ENCODE measurements at places on chromosomes 16 and 17.

GRCh38 chr17:8151641-8152111 lies 528 bp downstream of the PER1 start:
- DNase-seq = peak; percentile 93

GRCh38 chr16:29898804-29899515 lies 390 bp downstream of the SEZ6L2 start:
- DNase-seq = no peak

GRCh38 chr17:51132964-51133319 lies 12.3 kb upstream of the SPAG9 start:
- no peak for DNase-seq

GRCh38 chr17:72151565-72152386 lies 31.0 kb downstream of the SOX9 start:
- DNase-seq = no peak

DNA sequence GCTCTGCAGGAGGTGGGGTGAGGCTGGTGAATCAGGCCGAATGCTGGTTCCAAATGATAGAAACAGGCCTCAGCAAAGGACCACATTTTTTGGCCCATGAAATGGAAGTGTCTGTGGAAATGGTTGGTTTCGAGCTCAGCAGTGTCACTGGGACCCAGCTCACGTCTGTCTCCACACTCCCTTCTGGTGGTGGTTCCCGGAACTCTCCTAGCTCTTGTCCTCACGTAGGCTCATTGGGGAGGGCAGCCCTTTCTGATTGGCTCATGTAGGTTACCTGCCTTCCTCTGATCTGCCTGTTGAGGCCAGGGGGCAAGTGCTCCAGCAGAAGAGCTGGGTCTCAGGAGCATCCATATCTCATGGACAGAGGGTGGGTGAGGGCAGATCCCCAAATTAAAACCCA lies 4.0 kb downstream of the ALG1 start:
- DNase-seq = no peak

DNA sequence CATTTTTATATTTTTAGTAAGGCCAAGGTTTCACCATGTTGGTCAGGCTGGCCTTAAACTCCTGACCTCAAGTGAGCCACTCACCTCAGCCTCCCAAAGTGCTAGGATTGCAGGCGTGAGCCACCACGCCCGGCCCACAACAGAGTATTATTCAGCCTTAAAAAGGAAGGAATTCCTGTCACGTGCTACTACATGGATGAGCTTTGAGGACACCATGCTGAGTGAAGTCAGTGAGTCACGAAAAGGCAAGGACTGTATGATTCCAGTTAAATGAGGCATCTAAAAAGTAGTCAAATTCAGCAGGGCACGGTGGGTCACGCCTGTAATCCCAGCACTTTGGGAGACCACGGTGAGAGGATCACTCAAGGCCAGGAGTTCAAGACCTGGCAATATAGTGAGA lies 9.7 kb downstream of the CSF3 start:
- DNase-seq = no peak

DNA sequence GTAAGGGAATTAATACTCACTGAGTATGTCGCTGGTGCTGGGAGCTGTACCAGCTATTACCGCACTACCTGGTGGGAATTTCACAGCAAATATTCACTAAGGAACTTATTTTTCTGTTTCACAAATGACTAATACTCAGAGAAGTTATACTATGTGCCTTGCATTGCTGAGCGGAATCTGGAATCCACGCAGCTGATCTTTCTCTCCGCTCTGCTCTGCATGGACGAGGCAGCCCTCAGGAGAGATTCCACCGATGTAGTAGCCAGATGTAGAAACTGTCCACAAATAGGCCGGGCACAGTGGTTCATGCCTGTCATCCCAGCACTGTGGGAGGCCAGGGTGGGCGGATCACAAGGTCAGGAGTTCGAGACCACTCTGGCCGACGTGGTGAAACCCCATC lies 17.1 kb downstream of the NME3 start:
- DNase-seq = no peak

DNA sequence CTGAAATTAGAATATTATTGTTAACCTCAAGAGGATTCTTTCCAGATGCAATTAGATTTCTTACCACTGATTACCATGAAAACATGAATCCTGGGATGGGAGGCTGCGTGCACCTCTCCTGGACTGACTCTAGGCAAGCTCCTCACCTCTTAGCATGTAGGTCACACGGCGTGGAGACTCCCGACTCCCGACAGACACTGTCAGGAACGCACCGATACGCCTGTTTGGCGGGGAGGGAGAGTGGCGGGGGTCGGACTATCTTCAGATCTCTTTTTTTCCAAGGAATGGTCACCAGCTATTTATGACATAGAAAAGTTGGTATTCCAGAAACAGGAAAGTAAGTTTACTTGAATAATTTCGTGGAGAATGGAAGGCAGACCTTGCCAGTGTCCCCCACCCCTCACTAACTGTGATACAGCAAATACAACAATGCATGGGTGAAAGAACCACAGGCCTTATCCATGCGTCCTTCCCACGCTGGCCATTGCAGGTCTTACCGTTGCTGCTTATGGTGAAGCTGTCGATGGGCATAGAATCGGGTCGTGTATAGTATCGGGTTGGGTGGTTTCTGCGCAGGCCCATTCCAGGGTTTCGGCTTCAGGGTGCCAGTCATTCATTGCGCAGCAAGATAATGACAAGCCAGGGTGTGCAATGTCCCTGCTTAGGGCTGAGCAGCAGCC lies 62.6 kb upstream of the ENDOV start:
- DNase-seq = no peak

- no peak for DNase-seq
These were observed 7.1 kb downstream of the GRN start for GRCh38 chr17:44351961-44352827.

DNA sequence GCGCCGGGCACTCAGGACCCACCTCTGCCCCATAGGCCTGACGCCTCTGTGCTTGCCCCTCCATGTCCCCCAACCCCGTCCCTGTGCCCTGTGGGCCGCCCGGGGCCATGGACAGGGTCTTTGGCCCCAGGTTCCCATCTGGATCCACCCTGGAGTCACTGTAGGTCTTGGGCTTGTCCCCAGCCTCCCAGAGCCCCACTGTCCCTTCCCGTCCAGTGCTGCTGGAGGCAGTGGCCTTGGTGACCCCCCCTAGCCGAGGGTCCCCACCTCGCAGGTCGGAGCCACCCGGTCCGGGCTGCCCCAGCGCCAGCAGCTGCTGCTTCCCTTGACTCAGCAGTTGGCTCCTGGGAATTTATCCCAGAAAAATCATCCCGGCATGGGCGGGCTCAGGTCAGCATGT lies 49.3 kb downstream of the ZFPM1 start:
- DNase-seq = no peak

DNA sequence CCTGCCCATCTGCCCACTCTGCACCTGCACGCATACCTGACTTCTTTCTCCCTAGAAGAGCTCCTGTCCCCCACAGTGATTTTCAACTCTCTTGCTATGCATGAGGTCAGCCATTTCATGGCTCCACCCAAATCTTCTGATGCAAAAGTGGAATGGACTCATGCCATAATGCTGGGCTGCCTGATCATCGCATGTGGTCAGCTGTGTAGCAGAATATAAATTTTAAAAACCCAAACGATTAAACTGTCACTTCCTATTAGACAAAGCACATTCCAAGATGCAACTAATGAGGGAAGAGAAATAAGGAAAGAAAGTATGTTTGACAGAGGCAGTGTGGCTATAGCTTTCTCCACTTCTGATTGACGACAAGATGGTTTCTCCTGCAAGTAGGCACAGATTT lies 26.1 kb downstream of the GRIN2A start:
- DNase-seq = no peak

DNA sequence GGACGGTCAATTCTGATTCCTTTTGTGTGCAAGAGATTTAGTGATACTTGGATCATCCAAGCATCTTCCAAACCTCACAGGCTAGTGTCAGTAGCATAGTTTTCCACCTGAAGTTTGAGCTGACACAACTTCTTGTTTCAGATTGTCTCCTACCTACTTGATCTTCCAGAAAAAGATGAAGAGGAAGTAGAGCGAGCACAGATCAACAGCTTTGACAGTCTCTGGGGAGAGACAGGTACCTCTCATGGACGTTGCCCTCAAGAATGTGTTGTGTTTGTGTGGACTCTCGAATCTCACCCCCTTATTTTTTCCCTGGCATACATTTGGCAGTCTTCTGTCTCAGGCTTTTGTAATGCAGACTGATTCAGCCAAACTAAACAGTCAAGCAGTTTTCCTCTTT lies 47.4 kb downstream of the CYB561 start:
- no peak for DNase-seq

- no peak for DNase-seq
These were observed 4.6 kb downstream of the RAI1 start for GRCh38 chr17:17685775-17686291.

DNA sequence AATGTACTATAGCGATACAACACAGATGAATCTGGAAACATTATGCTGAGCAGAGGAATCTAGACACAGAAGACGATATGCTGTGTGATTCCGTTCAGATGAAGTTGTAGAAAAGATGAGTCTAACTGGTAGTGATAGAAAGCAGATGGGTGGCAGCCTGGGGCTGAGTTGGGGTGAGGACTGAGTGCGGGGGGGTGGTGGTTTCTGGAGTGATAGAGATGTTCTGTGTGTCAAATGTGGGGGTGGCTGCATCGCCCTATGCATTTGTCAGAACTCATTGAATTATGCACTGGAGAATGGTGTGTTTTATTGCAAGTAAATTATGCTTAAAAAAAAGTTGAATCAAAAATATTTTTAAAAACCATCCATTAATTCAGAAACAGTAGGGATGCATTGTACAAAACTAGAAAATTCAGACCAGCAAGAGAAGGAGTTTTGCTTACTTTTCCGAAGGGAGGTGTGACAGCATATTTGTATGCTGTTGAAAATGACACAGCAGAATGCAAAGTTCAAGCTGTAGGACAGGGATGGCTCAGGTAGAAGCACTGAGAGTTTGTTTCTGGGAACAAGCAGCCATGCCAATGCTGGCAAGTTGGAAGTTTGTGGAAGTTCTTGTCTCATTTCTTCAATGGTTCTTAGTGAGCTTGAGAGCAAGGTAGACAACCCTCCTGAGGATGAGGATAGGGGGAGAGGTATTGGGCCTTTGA lies 13.0 kb upstream of the DRG2 start:
- DNase-seq = no peak

DNA sequence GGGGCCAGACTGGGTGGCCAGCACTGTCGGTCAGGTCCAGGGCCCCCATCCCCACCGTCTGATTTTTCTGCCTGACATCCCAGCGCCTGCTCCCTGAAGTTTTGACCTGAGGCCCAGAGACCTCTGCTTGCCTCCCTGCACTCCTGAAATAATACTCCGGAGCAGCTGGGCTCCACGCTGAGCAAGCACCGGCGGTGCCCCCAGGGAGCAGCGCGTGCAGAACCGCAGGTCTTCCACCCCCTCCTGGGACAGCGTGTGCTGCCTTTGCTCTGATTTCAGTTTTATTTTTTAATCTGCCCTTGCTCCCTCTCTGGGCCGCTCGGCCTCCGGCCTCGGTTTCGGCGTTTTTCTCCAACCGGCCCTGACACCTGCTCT lies 132.4 kb upstream of the GSE1 start:
- DNase-seq = no peak

- no peak for DNase-seq
These were observed 12.6 kb downstream of the GRB7 start for GRCh38 chr17:39750131-39751015.

GRCh38 chr17:37180376-37180775 lies 195.4 kb upstream of the C17orf78 start:
- no peak for DNase-seq

- no peak for DNase-seq
These were observed 207.6 kb downstream of the CEP112 start for GRCh38 chr17:65984299-65984698.

- no peak for DNase-seq
These were observed 546.0 kb upstream of the PSMD7 start for GRCh38 chr16:73750639-73751038.

DNA sequence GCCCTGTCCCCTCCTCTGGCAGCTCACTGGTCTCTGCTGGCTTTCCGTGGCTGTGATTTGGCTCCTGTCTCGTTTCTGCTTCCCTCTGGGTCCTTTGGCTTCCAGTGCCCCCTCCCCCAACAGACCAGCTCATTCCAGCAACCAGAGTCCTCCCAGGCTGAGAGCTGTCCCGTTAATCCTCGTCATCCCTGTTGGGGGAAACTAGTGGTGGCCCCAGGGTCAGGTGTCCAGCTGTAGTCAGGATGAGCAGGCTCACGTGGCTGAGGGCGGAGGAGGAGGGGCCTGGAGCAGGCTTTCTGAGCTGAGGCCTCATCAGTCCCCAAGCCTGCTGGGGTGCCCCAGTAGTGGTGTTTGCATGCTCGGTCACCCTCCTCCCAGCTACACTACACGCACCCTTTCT lies 10.7 kb upstream of the CBX4 start:
- DNase-seq = no peak

DNA sequence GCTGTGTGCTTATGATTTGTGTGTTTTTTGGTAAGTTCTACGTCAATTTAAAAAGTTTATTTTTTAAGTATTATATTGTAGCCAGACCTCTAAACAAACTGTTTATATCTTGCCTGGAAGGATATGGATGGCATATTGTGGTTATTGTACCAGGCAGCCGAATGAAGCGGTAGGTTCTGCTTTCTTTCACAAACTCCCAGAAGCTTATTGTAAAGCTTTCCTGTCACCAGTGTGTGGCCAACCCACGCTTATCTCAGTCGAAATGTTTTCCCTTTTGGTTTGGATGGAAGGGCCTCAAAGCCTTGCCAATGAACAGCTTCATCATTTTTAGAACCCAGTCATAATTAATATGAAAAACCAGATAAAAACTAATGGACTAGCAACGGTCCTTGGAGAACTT lies 53.1 kb downstream of the CYB5B start:
- DNase-seq = no peak

GRCh38 chr16:55577887-55578286 lies 11.4 kb downstream of the CAPNS2 start:
- DNase-seq = no peak

- no peak for DNase-seq
These were observed 5.1 kb upstream of the LGALS9 start for GRCh38 chr17:27625856-27626255.

- DNase-seq = no peak
These were observed 154.0 kb upstream of the MAF start for GRCh38 chr16:79754501-79754900.

- DNase-seq = no peak
These were observed 3.0 kb upstream of the VAT1L start for GRCh38 chr16:77785373-77785764.

GRCh38 chr17:31386542-31387075 lies 4.9 kb upstream of the RAB11FIP4 start:
- DNase-seq = no peak

GRCh38 chr16:35751191-35751941 lies 2292.0 kb downstream of the TP53TG3F start:
- DNase-seq = no peak

DNA sequence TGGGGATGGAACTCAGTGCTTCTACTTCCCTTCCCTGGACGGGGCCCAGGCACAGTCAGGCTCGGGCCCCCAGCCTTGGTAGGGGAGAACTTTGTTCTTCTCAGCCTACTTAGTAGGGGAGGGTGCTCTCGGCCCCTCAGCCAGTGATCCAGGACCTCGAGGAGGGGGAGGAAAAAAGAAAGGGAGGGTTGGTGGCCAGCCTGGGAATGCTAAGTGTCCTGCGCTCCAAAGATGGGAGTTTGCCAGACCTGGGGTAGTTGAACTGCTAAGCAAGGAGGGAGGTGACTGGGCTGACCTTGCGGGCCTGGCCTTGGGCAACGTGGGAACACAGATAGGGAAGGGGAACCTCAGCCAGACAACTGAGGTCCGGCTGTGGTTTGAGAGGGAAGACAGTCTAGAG lies 12.2 kb downstream of the ADGRG1 start:
- DNase-seq = no peak
